CD4-positive, alpha-beta T cell treated with Interleukin-17A for 1 hour (primary cell): ENCODE measurements at places on chromosomes 7 and 10.

GRCh38 chr7:152735443-152736004, 24.0 kb upstream of the ACTR3B start:
- DNase-seq = no peak

DNA sequence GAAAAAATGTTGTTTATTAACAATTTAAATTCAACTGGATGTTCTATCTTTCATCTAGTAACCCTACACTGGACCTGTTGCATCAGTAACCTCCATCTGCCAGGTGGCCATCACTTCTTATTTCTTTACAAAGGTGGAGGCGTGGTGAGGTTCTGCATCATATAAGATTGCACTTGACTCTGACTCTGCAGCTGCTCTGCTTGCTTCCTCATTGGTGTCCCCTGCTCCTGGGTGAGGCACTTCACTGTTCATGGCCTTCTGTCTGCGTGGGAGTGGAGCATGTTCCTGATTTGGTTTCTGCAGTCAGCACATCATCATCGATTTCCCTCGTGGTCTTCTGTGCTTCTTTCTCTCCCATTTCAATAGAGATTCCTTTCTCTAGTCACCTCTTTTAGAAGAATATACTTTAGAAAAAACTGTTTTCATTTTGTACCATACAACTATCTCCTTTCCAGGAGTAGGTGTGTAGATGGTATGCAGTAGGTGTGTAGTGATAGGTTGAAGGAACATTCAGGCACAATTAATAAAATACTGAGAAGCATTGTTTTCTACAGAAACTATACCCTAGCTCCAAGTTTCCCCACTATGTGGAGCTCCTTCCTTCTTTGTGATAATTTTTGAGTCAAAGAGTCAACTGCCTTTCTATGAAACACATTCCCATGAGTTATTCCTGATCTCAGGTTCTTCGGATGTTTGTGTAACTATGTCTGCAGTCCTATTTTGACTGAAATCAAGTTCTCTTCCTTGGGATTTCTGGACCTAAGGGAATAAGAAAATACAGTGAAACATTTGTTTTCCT, 231.7 kb upstream of the CNTNAP2 start:
- DNase-seq = no peak

GRCh38 chr7:47944536-47945260, 3.6 kb downstream of the PKD1L1 start:
- no peak for DNase-seq

DNA sequence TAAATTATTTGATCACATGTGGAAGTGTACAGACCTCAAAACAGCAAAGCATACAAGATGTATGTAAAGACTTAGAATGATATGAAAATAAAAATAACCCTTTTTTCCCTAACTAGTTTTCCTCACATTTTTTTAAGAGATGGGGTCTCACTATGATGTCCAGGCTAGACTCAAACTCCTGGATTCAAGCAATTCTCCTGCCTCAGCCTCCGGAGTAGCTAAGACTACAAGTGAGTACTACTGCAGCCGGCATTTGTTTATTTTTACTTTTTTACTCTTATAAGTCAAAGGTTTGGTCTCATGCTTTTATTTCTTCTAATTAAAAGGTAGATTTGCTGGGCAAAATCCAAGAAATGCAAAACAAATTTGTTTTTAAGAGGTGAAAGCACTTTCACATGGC, 124.4 kb upstream of the ASAH2 start:
- no peak for DNase-seq

DNA sequence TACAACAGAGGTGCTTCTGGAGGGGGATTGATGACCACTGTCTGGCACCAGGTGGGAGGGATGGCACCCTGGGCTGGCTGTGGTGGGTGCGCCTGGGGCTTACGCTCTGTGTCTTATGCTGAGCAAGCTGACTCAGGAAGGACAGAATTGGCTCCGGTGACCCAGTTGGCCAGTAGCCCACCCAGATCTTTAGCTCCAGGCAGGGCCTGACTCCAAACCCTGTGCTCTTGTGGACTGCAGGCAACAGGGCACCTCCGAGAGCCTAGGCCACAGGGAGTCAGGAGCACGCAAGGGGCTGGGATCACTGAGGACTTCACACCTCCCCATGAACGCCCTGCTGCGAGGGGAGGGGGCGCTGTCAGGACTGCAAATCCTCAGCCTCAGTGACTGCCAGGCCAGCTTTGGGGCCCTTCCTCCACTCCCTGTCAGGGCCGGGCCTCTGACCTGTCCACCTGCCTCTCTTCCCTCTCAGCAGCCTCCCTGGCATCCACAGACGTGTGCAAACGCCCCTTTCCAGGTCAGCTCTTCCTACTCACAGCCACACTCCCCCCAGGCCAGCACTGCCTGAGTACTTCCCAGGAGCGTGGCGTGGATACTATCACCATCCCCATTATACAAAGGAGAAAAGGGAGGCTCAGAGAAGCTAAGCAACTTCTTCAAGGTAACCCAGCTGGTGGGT, 118.7 kb downstream of the SLIT1 start:
- DNase-seq = no peak
